Stimulated activated CD4-positive, alpha-beta T cell treated with anti-CD3 and anti-CD28 coated beads, Interleukin-15, amount 100 ng/mL, for 1 hour (primary cell): ENCODE measurements at places on chromosomes 1 and 21.

DNA sequence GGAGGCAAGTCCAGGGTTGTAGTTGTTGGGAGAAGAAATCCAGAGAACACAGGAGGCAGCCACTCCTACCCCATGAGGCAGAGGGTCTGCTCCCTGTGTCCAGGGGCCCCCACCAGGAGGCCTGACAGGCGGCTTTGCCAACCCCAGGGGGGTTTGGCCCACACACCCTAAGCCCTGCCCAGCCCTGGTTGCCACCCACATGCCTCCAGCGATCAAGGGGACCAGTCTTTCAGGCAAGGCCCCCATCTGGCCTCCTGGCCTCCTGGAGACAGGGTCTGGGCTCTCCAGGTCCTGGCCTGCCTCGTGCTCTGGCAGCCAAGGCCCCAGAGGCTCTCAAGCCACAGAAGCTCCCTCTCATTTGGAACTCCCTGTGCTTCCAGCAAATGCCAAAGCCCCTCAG lies 38.5 kb downstream of the SDC3 start:
- no peak for DNase-seq

- no peak for DNase-seq
Measured at GRCh38 chr1:206826394-206826793, 39.0 kb upstream of the IL20 start.

GRCh38 chr1:42682739-42683531 lies 717 bp downstream of the YBX1 start:
- DNase-seq = peak; percentile 49

GRCh38 chr1:65207317-65207716 lies 59.3 kb downstream of the AK4 start:
- DNase-seq = no peak

DNA sequence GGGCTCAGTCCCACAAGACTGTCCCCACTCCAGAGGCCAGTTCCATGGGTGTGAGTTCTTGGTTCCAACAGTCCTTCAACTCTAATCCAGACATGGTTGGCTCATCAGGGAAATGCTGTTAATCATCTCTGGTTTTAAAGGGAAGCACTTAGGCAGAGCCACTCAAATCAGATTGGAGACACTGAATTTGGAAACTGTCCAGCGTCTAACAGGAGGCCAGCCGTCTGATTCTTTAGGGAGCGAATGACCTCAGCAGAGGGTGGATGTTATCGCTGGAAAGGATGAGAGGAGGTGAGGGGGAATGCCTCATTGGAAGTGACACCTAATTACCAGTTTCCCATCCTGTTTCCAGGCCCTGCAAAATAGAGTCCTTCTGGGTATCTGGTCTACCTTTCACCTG lies 22.8 kb upstream of the LRRC38 start:
- no peak for DNase-seq

DNA sequence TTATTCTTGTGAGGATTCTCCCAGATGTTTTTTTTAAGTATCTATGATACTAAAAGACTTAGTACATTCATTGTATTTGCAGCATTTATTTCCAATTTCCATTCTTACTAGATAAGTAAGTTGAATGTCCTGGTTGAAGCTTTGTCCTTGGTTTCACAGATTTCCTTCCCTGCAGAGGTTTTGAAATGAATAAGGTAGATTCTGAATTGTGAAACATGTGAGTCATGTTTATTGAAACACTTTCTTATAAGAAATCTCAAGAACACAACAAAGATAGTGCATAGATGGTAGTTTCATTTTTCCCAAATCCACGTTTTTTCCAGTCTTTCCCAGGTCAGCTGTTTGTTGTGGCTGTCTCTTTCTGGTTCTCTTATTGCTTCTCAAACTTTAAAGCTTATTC lies 24.8 kb downstream of the GABPA start:
- DNase-seq = no peak

DNA sequence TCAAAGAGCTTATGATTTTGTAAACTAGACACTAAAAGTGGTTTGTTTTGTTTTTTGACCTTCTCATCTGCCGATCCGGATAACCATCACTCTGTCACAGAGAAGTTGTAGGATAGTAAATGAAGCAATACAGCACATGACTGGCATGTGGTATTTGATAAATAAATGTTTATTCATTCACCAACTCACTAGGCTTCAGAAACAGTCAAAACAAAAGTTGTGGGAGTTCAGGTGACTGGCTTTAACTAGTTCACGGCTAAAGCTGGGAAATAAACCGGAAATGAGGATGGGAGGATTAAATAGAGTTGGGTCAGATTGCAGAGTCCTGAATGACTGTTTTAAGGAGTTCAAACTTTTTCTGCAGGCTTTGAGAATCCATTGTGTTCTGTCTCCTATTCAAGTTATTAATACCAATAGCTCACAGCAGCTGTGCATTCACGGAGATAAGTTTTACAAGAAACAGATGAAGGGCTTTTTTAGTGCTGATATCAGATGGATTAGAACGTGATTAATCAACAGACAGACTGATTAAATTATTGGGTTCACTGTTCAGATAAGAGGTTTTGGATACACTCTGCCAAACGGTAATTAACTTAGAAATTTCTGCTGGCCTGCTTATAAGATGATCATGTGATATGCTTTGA lies 463.3 kb downstream of the DPYD start:
- DNase-seq = no peak

- DNase-seq = no peak
Measured at GRCh38 chr1:38608202-38608864, 251.2 kb downstream of the RRAGC start.

GRCh38 chr1:215606564-215607168 lies 39.6 kb downstream of the KCTD3 start:
- DNase-seq = no peak

GRCh38 chr1:181126289-181126688 lies 37.8 kb downstream of the IER5 start:
- DNase-seq = no peak

DNA sequence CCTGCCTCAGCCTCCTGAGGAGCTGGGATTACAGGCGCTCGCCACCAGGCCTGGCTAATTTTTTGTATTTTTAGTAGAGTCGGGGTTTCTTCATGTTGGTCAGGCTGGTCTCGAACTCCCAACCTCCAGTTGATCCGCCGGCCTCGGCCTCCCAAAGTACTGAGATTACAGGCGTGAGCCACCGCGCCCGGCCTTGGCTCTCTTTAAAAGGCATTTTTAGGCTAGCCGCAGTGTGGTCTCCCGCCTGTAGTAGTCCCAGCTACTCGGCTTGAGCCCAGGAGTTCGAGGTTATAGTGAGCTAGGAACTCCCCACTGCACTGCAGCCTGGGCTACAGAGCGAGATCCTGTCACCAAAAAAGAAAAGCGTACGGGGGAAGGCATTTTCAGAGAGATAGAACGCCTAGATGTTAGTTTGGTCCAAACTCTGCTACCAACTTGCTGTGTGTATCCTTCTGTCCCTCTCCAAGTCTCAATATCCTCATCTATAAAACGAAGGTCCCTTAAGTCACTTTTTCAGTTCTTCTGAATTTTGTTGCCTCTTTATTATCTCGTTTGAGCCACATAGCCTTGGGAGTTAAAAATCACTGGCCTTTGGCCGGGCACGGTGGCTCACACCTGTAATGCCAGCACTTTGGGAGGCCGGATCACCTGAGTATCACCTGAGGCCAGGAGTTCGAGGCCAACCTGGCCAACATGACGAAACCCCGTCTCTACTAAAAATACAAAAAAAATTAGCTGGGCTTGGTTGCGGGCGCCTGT lies 734 bp downstream of the MED18 start:
- peak; percentile 24 for DNase-seq

DNA sequence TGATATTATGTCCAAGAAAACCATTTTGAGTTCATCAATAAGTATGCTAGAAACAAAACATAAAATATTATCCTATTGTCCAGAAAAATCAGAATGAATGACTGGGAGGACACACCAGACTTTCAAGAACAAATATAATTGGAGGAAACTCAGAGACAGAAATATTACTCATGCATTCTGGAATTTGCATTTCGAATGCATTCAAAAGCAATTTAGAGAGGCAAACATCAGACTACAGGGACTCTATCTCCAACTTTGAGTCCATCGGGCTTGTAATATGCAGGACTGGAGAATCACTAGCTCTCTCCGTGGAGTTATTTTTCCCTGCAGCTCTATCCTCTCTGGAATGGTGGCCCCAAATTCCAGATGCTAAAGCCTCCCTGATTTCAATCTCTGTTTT lies 161.8 kb downstream of the CDC42BPA start:
- DNase-seq = no peak

GRCh38 chr1:221756830-221757551 lies 15.1 kb upstream of the DUSP10 start:
- DNase-seq = no peak

DNA sequence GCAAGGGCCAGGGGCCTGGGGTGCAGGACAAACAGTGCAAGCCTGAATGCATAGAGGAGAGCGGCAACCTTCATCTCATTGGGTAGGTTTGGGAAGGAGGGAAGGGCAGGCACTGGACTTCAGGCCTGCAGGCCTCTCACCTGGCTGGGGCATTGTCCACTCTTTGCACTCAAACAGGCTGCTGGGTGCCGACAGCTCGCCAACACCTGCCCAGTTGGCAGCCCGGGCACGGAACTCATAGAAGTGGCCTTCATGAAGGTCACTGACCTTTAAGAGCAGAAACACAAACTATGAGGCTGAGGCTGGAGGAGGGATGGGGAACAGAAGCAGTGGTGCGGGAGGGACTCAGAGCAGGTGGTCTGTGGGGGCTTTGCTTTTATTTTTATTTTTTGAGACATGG lies 30.7 kb downstream of the MYOM3 start:
- DNase-seq = no peak

DNA sequence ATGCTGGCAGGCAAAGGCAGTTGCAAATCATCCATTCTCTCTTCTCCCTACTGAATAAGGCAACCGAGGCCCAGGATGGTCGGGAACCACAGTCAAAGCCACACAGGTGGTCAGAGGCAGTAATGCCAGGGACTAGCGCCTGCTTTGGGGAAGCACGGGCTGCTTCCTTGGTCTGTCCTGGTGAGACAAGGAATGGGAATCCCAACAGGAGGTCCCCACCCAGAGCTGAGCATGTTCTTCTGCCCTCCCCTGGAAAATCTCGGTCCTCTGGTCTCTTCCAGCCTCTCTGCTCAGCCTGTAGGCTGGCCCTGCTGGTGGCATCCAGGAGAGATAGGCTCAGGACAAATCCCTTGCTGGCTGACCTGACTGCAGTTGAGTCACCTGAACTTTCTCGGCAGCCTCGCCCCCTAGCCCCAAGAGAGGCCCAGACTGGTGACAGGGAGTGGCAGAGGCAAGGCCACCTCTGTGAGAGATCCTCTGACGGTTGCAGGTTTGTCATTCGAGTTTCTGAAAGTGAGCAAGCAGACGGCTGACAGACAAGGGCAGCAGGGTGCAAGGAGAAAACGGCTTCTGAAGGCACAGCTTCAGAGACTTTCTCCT lies 5.8 kb downstream of the OLIG1 start:
- no peak for DNase-seq

DNA sequence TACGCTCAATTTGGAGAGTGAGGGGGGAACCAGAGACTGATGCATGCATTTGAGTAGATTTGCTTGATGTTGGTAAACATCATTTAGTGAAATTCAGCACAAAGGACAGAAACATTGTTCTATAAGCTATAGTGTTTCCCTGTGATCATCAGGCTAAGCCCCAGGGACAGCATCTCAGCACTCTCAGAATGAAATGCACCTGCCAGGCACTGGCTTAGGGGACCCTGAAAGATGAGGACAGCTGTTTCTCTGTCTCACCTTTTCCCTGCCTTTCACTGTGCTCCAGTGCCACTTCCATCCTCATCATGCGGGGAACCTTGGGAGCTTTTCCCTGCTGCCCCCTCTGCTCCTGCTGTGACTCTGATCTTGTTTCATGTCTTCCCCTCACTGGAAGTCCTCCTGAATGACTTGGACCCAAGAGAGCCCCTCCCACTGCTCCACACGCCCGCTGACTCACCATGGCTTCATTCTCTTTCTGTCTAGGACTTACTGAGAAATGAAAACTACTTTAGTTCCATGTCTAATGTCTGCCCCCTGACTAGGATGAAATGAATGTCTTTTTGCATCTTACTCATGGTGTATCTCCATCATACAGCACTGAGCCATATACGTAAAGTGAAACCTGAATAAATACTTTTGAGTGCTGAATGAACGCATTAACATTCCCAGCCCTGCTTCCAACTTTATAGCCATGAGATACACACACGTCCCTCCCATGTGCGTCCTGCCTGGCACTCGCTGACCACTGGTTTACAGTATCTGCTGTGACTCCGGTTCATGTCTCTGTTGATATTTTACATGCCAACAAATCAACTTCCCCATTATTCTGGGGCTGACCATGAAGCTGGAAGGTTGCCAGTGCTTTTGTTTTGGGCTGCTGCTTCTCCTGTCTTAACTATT lies 182.0 kb downstream of the PCP4 start:
- DNase-seq = no peak

- DNase-seq = no peak
Measured at GRCh38 chr1:19597496-19598309, 46.4 kb upstream of the NBL1 start.

- no peak for DNase-seq
Measured at GRCh38 chr1:10520497-10520896, 45.7 kb downstream of the PEX14 start.

DNA sequence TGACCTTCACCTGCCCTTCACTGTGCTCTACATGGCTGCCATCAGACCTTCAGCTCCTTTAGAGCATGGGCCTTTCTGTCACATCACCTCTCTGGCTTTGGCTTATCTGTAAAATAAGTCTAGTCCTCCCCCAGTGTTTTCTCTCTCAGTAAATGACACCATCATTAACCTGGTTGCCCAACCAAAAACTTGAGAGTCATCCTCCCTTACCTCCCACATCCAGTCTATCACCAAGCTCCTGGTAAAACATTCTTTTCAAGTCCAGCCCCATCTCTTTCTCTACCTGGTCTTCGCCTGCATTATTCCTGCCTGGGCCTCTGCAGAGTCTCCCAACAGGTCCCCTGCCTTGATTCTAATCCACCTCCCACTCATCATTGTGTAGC lies 13.1 kb downstream of the SLC26A9 start:
- no peak for DNase-seq

GRCh38 chr1:76939050-76939816 lies 72.0 kb downstream of the ST6GALNAC5 start:
- DNase-seq = no peak

GRCh38 chr1:184145083-184145482 lies 93.6 kb downstream of the TSEN15 start:
- no peak for DNase-seq

GRCh38 chr1:78279051-78279450 lies 211.7 kb upstream of the PTGFR start:
- no peak for DNase-seq

GRCh38 chr1:14681182-14681581 lies 82.7 kb downstream of the KAZN start:
- no peak for DNase-seq

- DNase-seq = no peak
Measured at GRCh38 chr1:185530215-185530614, 204.0 kb upstream of the HMCN1 start.

DNA sequence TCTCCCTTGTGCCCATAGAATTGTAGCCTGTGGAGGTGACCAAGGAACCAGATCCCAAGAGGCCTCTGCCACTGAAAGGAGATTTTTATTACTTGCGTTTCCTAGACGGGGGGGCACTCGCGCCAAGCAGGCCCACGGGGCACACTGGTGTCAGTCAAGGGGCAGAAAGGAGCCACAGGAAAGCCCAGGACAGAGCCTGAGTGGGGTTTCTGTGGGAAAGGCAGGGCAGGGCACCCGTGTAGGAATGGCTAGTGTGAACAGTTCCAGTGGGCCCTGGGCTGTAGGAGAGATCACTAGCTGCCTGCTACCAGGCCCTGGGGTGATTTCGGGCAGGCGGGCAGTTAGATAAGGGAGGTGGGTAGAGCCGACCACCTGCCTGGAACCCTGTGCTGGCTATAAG lies 70.8 kb downstream of the ADARB1 start:
- no peak for DNase-seq
